Ascending aorta (tissue), 2 donors: ENCODE measurements at places on chromosomes 1 and 21.

DNA sequence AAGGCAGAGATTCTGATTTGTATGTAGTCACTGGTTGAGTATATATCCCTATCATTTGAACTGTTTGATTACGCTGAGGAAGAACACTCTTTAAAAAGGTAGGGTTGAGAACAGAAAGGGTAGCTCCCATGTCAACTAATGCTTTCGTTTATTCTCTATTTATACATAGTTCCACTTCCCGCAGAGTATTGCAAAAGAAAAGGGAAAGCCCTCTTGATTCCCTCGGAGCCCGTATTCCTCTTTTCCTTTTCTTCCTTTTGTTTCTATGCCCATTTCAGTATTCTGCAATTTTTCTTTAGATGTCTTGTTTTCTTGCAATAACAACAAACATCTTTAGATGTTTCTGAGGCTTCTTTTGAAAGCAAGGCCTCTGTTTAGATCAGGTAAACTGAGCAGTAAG is 78.2 kb downstream of the DNTTIP2 start:
- DNase-seq = no peak

GRCh38 chr1:154860156-154860870 is 9.8 kb downstream of the KCNN3 start:
- no peak for DNase-seq

DNA sequence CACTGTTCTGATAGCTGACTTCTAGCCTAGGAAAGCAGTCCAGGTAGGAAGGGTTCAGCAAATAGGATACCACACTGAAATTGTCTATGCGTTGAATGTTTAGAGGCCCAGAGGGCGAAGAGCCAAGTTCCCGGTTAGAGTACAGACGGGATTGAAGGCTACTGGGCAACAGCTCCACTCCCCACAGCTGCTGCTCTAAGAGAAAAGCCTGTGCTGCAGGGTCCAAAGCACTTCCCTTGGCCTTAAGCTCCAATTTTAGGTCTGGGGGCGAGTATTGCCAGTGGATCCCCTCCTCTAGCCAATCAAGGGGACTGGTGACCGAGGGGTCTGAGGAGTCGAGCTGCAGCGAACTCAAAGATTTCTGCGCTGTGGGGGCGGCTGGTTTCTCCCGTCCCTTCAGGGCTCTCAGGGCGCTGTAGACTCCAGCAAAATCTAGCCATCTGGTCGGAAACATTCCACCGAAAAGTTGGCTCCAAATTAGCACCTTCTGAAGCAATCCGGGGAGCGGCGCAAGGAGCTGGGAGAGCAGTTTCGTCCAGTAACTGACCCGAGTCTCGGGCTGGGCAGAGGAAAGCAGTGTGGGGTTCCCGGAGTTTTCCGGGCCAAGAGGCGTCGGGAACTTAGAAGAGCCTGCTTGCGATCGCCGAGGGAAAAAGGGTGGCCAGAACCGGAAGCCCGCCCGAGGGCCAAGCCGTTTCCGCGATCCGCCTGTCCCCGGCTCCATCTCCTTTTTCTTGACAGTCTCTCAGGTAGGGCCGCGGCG is 748 bp downstream of the PPP1R15B start:
- peak; percentile 79 for DNase-seq

DNA sequence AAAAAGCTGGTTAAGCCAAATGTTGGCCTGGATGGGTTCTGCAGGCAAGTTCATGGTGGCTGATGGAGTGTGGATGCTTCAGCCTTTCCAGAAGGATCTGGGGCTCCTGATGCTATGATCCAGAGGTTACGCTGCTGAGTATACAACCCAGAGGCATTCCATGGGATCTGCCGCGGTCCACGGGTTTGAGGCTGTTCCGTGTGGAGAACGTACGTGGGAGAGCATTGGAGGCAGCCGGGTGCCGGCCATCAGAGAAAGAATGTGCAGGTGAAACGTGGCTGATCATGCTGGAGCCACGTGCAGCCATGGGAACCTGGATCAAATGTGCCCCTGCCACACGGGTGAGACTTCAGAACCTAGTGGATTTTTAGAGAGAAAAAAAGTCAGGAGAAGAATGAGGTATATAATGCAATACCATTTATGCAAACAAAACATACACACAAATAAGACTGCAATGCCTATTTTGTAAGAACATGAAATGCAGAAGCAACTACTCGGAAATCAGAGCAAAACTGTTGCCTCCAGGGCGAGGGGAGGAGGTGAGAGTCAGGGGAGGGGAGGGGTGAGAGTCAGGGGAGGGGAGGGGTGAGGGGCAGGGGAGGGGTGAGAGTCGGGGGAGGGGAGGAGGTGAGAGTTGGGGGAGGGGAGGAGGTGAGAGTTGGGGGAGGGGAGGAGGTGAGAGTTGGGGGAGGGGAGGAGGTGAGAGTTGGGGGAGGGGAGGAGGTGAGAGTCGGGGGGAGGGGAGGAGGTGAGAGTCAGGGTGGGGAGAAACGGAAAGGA is 116.5 kb upstream of the C1orf174 start:
- no peak for DNase-seq

DNA sequence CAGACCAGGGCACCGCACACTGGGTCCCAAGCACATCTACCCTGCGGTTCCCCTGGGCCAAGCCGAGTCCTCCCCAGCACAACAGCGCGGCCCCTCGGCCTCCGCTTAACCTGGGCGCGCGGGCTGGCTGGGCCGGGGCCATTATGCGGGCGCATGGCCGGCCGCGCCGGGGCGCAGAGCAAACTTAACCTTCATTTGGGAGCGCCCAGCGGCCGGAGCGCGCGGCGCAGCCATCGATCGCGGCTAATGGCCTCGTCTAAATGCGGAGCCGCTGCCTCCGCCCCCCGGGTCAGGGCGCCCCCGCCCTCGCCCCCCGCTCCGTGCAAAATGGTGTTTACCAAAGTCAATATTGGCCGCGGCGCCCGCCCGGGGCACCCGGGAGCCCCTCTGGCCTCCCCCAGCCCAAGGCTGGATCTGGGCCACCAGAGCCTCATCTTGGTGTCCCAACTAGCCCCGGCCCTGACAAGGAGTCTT is 272.1 kb downstream of the TRABD2B start:
- DNase-seq = no peak

DNA sequence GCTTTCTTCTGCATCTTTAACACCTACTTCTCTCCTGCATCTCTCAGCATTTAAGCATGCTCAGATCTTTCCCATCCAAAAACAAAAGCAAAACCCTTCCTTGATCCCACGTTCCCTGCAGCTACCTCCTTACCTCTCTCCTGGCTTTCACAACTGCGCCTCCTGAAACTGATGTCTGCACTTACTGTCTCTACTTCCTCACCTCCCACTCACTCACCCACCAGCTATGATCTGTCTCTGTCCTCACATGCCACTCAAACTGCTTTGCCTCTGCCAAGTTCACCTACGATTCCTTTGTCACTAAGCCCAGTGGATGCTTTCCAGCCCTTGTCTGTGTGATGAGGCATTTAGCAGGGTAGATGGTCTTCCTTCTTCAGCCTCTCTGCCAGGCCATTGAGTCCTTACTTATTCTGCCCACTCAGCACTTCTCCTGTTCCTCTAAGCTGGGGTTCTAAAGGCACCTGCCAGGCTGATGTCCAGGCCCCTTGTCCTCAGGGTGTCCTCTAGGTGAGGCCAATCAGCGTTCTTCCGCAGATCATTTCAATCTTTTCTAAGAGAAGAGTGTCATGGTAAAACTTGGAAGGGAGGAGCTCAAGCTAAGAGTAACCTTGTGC is 10.0 kb upstream of the GJB3 start:
- DNase-seq = no peak
